ENCODE measurements at places on chromosomes 2 and 18.

DNA sequence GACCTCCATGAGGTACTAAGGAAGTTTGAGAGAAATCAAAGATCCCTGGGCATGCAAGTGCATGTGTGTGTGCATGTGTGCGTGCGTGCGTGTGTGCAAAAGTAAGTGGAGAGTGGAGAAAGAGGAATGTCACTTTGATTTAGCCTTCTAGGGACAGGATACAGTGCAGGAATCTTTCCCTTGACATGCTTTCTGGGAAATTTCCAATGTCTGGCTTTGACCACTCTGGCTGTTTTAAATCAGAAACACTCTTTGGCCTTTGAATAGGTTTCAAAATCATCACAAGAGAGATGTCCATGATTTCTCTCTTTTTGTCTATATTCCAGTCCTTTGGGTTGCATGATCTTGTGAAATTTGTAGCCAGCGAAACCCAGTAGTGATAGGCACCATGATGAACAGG, 162.0 kb downstream of the ALK start:
- no peak for DNase-seq

DNA sequence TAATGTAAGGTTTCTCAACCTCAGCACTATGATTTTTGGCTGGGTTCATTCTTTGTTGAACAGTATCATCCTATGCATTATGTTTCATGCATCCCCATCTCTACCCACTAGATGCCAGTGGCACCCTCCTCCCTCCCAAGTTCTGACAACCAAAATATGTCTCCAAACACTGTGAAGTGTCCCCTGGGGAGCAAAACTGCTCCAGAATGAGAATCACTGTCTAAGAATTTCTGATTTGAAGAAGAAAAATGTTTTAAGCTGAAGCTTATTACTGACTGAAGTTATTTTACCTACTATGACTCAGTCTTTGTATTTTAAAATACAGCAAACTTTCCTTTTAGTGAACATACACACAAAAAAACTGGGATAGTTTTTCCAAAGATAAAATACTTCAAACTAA, 3.4 kb downstream of the THADA start:
- no peak for DNase-seq

- DNase-seq: no peak
These were observed 330.0 kb upstream of the RND3 start for GRCh38 chr2:150817422-150817821.

GRCh38 chr2:174176898-174177297, 71.4 kb downstream of the OLA1 start:
- no peak for DNase-seq

GRCh38 chr2:46866770-46867246, 48.8 kb downstream of the MCFD2 start:
- DNase-seq: no peak

DNA sequence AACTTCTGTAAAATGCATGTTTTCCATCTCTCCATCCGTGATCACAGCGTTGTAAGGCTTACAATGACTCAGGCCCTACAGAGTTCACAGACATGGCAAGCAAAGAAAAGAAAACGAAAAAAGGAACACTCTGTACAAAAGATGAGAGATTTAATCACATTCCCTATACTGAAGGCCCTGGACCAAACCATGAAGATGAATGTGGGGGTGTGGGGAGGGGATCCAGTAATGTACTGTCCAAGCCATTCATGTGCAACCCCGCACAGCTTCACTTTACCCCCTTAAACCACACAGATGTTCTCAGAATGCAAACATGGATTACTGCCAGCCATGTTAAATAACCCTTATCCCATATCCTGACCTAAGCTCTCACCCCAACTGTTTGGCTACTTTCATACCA, 391.1 kb downstream of the NCKAP5 start:
- no peak for DNase-seq

- DNase-seq: no peak
These were observed 13.4 kb downstream of the MYO3B start for GRCh38 chr2:170191166-170191866.

GRCh38 chr2:205680067-205680466, 2.2 kb upstream of the NRP2 start:
- peak; percentile 86 for DNase-seq

DNA sequence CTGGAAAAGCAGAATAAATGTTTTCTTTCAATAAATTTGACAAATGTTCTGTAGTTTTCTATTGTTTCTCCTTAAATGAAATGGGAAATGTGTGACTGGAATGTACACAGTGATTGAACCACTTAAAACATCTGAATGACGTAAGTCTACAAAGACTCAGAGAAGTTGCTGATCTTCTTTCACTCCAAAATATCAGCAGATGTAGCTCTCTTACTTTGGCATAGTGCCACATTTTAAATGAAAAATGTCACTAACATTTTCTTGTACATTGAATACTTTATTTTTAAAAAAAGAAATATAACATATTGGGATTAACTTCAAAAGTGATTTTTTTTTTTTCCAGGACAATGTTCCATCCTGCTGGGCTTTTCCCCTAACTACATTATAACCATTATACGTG, 565.6 kb downstream of the TMEM182 start:
- DNase-seq: no peak

- no peak for DNase-seq
These were observed 331.6 kb downstream of the DYSF start for GRCh38 chr2:71784734-71785511.

- DNase-seq: peak; percentile 45
These were observed 7.6 kb downstream of the GPATCH11 start for GRCh38 chr2:37091873-37092272.

DNA sequence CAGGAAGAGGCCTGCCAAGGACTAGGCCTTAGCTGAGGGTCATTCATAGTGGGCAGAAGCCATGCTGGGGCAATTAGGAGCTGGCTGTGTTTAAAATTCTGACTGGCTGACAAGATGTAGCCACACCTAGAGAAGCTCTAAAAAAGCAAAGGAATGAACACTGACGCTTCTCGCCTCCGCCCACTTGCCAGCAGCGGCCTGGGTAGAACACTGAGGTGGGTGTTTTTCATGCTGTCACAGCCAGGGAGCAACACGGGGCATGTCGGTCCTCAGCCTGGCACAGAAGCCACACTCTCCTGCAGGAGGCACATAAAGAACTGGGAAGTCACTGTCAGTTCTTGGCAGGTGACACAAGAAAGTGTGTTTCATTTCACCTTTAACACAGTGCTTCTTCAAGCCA, 10.4 kb downstream of the CHST10 start:
- DNase-seq: no peak
